Fibroblast of lung (primary cell): ENCODE measurements at places on chromosomes 6 and 20. TPM values are rescaled to one million over a fixed set of nuclear protein-coding genes. Genes with fewer than 3 reads are reported as not detected.

The UST gene
- 19.5 and 20.0 TPM in 2 replicates for total RNA-seq

The RIN2 gene
- total RNA-seq = 41.3 and 61.4 TPM in 2 replicates

The TBC1D7 gene
- 12.8 and 19.3 TPM in 2 replicates for total RNA-seq

The ZKSCAN8 gene
- 16.2 and 21.6 TPM in 2 replicates for total RNA-seq

The SNAP91 gene
- total RNA-seq = under 0.01 and 0.17 TPM in 2 replicates

DNA sequence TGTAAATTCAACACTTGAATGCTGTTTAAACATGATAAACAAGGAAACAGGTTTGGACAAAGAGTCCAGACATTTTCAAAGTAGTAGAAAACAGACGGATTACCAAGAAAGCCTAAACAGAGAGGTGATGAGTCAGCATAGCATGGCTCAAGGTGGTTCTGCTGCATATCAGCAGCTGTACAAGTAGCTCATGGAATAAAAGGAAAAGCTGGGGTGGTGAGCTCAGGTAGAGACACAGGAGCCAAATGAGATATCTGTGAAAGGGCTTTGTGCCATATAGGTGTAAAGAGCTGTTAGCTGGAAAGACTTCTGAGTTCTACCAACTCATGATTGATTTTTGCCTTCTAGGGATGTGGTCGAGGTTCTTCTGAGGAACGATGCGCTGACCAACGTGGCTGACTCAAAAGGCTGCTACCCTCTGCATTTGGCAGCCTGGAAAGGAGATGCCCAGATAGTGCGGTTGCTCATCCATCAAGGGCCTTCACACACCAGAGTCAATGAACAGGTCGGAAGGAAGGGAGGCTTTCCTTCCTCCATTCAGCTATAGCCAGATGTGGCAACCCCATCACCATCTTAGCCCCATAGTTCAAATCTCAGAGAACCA lies 80.7 kb downstream of the ANKS1A start:
- DNase-seq = no peak

- DNase-seq = no peak
Measured at GRCh38 chr20:53403029-53403428, 190.6 kb downstream of the ZNF217 start.

- DNase-seq = no peak
Measured at GRCh38 chr20:43237651-43238168, 48.0 kb upstream of the PTPRT start.

GRCh38 chr6:130120731-130121130 lies 102.0 kb downstream of the SAMD3 start:
- no peak for DNase-seq

DNA sequence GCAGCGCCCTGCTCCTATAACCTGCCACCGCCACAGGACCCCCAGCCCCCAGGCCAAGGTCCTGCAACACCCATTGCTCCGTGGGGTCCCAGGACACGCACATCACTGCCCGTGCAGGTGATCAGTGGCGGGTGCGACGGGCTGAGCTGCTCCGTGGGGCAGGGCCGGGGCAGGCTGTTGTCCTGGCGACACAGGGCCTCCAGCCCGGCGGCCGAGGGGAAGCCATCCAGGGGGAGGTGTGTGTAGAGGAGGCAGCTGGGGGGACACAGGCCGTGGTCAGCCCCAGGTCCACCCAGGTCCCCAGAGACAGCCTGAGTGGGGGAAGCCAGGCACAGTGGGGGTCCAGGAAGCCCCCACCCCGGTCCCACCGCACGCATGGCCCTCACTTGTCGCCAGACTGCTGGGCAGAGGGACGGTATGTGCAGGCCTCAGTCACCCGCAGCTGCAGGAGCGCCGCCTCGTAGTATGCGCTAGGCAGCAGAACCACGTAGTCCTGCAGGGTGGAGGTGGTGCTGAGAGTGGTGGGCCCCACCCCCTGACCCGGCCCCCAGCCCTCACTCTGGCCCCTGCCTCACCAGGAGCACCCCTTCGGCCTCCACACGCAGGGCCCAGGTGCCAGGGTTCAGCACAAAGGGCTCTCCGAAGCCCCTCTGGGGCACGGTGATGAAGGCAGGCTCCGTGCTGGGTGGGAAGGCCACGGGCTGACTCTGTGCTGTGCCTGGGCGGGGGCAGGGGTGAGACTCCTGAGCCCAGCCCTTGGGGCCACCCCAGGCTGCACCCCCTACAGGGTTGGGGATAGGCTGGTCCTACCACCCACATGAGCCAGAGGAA lies 30.4 kb downstream of the ADRM1 start:
- no peak for DNase-seq

- DNase-seq = peak; percentile 67
Measured at GRCh38 chr6:21594416-21595281, 1.1 kb downstream of the SOX4 start.

DNA sequence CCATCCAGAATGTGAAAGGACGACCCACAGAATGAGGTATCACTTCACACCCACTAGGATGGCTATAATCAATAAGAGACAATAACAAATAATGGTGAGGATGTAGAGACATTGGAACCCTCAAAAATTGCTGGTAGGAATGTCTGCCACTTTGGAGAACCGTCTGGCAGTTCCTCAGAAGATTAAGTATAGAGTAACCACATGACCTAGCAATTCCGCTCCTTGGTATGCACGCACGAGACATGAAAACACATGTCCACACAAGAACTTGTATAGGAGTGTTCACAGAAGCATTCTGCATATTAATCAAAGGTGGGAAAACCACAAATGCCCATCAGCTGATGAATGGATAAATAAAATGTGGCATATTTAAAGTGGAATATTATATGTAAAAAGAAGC lies 100.6 kb downstream of the IRF4 start:
- DNase-seq = no peak

DNA sequence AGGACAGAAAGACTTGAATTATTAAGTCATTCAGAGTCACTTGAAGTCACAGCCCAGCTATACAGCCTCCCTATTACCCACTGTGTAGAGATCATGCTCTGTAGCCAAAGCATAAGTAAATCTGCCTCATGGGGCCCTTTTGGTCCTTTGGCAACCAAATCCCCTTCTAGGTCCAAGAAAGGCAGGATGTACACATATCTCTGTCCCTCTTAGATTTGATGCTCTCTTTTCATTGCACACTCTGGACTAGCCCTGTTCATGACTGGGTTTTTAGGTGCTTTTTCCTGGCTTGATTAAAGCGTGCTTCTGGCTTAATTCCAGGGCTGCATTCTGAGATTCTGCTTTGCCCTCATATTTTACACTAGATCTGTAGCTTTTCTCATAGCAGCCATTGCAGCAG lies 296.8 kb downstream of the TENT5A start:
- DNase-seq = no peak

GRCh38 chr20:10132387-10132786 lies 86.2 kb upstream of the SNAP25 start:
- DNase-seq = no peak

GRCh38 chr6:154370545-154370944 lies 13.9 kb upstream of the IPCEF1 start:
- DNase-seq = peak; percentile 53

- DNase-seq = peak; percentile 58
Measured at GRCh38 chr20:45322952-45323383, 14.9 kb upstream of the MATN4 start.
